ENCODE measurements at places on chromosomes 16 and 17.

GRCh38 chr17:58756246-58757161 lies 850 bp downstream of the PPM1E start:
- no peak for DNase-seq

- DNase-seq: no peak
These were observed 3.1 kb downstream of the ROGDI start for GRCh38 chr16:4799171-4799855.

DNA sequence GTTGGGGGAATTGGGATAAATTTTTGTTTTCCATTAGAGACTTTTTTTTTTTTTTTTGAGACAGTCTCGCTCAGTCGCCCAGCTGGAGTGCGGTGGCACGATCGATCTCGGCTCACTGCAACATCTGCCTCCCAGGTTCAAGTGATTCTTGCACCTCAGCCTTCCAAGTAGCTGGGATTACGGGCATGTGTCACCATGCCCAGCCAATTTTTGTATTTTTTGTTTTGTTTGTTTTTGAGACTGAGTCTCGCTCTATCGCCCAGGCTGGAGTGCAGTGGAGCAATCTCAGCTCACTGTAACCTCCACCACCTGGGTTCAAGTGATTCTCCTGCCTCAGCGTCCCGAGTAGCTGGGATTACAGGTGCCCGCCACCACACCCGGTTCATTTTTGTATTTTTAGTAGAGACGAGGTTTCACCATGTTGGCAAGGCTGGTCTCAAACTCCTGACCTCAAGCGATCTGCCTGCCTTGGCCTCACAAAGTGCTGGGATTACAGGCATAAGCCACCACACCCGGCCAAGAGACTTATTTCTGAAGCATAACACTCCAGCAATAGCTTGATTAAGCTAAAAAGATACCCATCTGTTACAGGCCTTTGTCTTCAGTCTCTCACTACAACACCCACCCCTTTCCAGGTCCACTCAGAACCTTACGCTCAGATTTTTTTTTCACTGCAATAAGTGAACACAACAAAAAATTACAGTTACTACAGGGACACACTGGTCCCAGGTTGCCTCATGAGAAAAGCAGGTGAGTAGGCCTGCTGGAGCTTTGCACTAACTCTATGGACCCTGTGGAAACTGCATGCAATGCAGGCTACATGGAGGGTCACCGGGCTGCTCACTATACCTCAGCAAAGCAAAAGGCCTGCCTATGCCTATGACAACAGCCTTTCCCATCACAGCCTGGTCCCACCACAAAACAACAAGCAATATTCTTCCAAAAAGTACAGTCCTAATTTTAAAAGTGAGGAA lies 34.6 kb downstream of the KANSL1 start:
- DNase-seq: no peak

DNA sequence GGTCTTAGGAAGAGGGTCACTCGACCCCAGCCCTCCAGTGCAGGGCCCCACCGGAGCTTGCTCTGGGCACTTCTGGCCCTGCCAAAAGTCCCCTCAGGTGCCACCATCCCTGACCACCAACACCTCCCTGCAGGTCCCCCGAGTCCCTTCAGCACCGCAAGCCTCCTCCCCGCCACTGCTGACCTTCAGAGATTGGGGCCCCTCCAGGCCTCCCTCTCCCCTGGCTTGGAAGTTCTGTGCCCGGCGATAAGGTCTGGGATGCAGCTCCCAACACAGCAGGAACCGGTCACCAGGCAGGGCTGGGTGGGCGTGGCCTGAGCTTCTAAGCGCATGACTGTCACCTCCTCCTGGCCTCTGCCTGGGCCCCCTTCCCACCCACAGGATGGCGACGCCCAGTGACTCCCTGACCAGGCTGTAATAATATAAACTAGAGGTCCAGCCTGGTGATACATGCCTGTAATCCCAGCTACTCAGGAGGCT lies 11.2 kb downstream of the PIEZO1 start:
- DNase-seq: no peak

DNA sequence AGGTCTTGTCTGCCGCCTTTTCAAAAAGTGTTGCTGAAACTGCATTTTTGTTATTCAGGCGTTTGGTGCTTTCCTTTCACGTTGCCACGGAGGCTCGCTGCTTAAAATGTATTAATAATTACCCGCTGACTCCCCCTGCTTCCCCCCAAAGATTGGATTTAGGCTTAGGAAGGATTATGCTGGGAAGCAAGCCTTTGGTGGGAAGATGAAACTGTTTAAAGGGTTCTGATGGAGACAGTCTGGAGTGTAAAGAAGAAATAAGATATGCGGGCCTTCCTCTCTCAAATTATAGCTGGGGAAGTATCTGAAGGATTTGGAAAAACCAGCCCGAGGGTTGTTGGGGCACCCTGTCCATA lies 1.1 kb downstream of the KSR1 start:
- DNase-seq: no peak

DNA sequence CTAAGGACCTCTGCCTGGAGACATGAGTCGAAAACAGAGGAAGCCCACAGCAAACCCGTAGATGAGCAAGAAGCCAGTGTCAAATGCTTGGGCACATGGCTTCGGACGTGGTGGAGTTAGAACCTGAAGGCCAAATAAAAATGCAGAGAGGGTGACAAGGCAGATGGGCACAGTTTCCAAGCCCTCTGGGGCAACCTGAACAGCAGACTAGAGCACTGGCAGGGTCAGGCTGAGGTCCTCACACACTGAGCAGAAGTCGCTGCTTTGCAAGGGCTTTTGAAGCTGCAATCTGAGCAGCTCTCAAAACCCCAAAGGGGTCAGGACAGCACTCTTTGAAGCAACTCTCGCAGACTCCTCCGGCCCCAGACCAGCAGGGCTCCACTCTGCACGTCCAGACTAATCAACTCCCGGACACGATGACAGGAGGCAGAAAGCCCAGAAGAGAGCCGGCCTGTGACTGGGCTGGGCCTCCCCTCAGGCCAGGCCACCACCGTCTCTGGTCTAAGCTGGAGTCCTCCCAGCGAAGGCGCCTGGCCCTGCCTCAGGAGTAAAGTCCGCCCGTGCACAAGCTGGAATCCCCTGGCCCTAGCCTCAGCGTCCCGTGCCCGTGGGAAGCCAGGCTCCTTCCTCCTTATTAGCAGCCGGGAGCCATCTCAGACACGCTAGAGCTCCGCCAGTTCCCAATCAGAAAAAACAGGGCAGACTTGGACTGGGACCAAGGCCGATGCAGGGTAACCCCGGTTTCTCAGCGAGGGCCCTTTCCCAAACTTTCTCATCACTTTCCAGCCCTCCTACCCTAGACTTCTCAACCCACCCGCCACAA lies 924 bp downstream of the SMARCD2 start:
- no peak for DNase-seq

Measured in stimulated activated CD8-positive, alpha-beta memory T cell treated with anti-CD3 and anti-CD28 coated beads, Interleukin-15, amount 100 ng/mL, for 24 hours (primary cell).